ENCODE measurements at places on chromosomes 5 and 9.

- DNase-seq: no peak
Observed at GRCh38 chr5:137313526-137314175, 185.5 kb downstream of the SPOCK1 start.

DNA sequence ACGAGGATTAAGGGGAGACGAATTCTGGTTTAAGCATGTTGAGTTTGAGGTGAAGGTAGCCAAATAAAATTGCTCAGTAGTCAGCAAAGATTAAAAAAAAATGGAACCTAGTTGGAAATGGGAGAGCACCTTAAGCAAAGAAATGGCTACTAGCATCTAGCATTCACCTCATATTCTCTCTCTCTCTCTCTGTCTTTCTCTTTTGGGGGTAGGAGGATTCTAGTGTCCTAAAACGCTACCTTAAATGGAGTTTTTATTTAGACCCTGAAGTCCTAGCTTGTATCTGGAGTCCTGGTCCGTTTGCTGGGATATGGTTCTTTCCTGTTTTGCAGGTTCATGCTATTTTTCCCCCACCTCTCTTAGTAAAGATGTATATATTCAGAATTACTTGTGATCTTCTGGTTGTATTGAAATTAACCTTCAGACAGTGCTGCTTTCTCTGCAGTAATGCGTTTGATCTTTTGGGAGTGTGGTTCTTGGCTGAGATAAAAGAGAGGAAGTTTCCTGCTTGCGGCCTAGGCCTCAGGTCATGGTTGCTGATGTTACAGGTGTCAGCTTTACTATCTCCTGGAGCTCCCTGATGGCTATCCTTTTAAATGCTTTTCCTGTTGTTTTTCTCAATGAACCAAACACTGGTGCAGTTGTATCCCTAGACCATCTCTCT lies 8.0 kb downstream of the TGFBR1 start:
- DNase-seq: no peak

GRCh38 chr5:179840321-179840720 lies 18.3 kb downstream of the MRNIP start:
- DNase-seq: no peak

DNA sequence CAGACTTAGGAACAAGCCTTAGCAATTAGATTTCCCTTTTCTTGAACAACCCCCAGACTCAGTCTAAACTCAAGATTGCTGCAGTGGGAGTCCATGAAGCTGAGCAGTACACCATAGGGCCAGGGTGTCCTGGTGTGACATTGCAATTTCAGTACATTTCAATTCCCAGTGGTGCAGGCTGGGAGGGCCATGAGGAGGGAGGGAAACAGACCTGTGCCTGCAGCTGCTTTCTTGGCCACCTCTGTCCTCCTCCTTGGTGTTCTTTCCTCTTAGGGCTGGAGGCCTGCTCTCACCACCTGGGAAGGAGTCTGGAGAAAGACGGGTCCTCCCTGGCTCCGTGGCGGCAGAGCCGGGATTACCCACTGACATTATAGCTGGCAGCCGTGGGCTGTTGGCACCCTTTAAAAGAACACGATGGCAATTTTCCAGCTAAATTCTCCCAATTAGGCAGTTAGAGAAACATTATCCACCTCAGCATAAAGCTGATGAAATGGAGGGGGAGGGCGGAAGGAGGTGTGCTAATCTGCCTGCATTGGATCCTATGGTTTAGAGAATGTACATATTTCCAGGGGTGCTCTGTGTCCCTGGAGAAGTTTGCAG lies 186.4 kb downstream of the SLIT3 start:
- no peak for DNase-seq

GRCh38 chr9:87513880-87514535 lies 16.3 kb downstream of the DAPK1 start:
- DNase-seq: no peak

- DNase-seq: no peak
Observed at GRCh38 chr5:154251529-154251928, 61.0 kb downstream of the GALNT10 start.

- DNase-seq: no peak
Observed at GRCh38 chr5:79663212-79663611, 26.4 kb upstream of the CMYA5 start.

DNA sequence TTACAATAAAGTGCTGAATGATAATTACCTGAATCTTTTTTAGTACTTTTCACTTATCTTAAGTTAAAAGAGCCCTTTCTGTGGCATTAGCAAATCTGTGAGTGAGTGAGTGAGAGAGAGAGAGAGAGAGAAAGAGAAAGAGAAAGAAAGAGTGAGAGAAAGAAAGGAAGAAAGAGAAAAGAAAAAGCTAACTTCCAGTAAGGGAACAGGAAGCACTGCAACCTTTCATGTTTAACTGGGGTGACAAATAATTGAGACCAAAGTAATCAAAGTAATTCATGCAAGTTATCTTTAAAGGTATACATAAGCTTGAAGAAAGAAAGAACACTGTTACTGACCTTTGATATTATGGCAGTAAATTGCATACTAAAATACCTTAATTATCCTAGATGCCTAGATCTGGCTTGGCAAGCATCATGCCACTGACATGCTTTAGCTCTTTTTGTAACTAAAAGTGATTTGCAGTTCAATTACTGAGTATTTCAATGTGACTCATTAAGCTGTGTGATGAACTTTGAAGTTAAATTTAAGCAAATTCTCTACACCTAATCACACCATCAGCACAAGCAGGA lies 21.7 kb downstream of the FEM1C start:
- no peak for DNase-seq

DNA sequence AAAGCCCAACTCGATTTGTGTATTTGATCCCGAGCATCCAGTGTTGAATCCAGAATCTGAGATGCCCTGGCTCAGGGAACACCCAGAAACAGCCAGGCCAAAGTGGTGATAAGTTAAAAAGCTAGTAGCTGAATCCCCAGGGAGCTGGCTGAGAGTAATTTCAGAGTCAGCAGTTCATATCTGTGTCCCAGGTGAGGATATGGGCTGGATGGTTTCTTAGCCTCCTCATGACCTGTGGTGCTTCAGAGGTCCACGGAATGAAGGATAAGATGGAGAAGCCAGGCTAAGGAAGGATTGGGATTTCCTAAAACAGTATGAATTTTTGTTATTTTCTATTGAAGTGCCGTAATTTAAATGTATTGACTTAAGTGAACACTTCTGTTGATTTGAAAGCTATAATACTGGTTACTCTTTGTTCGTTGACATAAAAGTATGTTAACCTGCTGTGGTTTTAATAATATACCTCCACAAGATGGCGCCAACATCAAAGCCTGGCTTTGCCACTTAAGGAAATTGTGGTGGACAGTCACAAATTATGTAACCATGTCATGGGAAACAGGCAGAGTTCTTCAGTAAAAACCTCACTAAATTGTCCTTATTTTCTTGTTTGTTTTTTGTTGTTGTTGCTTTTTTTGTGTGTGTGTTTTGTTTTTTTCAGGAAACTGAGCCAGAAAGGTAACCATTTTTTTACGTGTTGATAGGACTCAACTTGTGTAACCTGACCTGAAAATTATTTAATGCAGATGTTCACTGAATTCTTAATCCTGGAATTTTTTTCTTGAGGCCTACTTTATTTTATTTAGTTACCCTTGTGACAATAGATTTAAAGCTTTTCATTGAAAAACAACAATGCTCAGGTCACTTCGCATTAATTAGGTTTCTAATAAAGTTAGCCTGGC lies 11.4 kb downstream of the MTAP start:
- DNase-seq: peak; percentile 50

DNA sequence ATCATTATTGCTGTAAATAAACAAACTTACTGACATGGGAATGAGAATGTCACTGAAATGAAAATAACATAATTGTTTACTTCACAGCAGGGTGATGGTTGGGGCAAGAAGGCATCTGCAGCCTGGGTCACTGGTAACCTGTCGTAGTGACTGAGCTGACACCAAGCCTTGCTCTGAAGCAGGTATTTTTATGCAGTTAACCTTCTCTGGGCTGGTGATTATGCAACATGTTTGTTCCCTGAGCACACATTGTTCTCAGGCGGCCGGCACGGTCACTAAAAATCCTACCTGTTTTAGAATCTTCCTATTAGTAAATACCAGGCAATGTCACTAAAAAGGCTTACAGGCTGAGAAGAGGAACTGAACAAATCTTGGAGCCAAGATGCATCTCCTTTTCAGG lies 157.7 kb upstream of the NR3C1 start:
- no peak for DNase-seq

DNA sequence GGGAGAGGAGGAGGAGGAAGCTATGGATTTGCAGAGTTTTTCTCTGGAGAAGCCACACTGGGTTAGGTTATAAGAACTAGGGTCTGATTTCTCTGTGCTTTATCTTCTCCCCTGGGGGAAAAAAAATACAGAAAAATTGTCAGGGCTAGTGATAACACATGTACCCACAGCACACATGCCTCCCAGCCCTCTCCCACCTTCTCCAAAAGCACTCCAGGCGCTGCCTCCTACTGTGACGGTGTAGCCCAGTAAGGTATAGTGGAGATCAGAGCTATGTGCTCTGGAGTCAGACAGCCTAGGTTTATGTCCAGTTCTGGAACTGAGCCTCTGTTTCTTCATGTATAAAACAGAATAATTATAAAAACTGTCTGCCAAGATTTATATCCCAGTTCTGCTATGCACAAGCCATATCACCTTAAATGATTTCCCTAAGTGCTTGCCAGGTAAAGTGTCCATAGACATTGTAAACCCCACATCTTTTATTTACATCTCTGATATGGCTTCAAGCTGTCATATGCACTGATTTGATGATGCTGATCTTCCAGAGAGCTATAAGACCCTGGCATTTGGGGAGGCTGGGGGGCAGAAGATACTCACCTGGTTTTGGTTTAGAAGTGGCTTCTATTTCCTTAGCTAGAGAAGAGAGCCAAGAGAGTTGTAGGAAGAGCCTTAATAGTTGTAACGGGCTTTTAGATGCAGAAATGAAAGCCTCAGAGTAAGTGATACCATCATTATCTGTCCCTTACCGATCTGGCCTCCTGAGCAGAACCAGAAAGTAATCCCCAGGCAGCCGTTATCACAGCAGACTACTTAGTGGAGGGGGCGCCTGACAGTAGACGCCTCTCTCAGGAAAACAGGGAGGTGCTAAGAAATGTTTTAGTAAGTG lies 7.6 kb downstream of the SLC1A3 start:
- DNase-seq: no peak

DNA sequence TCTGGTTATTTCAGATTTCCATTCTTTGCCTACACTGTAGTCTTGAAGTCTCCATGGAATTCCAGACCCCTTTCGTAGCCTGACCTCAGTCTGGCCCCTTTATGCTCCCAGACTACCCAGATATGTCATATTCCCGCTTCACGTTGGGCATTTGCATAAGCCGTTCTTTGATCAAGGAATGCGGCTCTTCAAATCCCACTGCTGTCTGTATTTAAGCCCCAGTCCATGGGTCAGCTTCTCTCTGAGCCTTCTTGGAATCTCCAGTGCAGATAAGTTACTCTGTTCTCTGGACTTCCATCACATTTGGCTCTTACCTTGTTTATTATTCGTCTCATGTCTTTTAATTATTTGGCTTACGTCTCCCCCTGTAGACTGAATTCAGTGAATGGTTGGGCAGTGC lies 97.4 kb downstream of the PARP8 start:
- DNase-seq: no peak

DNA sequence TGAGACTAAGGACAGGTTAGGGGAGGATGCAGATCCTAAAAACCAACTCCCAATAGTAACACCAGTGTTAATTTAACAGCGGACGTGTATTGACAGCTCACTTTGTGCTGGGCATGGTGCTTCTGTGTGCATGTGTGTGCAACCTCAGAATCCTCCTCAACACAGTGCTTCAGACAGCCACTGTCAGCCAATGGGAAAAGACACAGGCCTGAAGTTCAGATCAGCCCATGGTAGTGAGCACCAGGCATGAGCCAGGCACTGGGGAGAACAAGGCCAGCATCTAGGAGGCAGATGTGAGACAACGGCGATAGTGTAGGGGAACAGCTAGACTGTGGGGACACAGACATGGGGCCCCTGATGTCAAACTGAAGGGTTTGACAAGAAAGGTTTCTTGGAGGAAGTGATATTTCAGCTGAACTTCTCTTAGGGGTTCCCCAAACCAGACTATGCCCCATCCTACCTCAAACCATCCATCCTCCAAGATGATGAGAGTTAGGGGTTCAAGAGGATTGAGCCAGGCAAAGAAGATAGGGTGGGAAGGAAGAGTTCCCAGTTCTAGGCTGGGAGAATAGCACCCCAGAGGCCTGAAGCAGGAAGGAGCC lies 71.5 kb upstream of the PSD2 start:
- DNase-seq: no peak

- DNase-seq: no peak
Observed at GRCh38 chr5:2371419-2371710, 380.1 kb downstream of the IRX2 start.

DNA sequence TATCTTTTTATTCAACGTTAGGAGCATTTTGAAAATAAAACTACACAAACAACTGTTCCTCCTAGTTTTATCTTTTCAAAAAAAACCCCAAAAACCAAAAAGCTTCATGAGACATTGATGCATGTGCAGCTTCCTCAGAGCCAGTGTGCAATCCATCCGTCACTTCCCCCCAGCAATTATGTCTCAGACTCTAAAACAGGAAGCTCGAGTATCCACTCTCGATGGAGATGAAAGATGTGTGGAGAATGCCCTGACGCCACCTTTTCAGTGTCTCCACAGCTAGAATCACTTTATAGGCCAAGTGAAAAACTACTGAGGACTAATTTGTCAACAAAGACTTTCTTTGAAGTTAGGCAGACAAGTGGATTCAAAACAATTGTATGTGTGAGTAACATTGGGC lies 408.9 kb upstream of the SMARCA2 start:
- no peak for DNase-seq

GRCh38 chr5:108642170-108642906 lies 105.4 kb upstream of the FER start:
- peak; percentile 55 for DNase-seq

DNA sequence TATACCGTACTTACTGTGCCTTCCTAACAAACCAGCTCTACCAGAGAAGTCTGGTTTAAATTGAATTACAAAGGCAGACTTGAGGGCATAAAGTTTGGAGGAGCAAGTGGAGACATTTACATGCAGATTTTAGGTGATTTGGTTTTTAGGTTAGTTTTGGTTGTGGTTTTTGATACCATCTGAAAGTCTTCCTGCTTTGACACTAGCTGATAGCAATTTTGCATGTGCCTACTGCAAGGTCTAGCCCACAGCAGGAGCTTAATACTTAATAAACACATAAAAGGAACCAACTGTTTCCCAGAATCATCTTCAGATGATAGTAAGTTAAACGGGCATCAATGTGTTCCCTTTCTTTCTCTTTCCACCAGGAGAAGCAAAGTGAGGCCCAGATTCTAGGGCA lies 3.4 kb upstream of the ESM1 start:
- DNase-seq: no peak

Measured in RCC 7860 (cell line).